Islet precursor cell (in vitro differentiated cells): ENCODE measurements at places on chromosomes 12 and 14.
A peak's percentile ranks its signal among the peaks of the same experiment; 100 is the strongest.

DNA sequence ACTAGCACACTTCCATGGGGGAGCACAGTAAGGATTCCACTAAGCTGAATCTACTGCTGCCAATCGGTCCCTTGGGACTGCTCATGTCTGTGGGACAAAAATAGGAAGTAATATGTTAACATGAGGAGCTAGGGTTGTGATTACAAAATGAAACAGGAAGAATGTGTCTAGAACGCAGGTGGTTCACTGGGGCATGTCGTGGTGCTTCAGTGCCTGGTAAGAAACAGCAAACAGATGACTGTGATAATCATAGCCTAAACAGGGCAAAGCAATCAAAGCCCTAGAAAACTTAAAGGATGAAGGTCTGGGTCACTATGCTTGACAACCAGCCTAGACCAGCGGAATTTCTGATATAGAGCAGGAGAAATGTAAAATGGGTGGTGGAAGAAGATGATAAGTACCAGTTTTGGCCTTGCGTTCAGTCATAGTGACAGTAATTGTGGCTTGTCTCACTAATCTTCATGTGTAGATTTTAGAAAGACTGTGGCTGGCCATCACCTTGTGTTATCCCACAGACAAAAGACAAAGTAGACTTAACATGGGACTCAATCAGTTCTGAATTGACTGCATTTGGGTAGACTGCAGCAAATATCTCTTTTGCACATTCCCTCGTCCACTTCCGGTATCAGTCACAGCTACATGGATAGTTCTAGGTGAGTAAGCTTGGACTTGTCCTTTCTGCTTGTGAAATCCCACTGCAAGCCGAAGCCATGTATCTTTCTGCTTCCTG is 51.4 kb downstream of the WASHC3 start:
- DNase-seq = no peak

- DNase-seq = peak; percentile 81
Observed at GRCh38 chr12:4135919-4136605, 137.5 kb upstream of the CCND2 start.

- DNase-seq = no peak
Observed at GRCh38 chr14:63654346-63654745, 12.7 kb upstream of the WDR89 start.

- DNase-seq = no peak
Observed at GRCh38 chr12:103827911-103828391, 13.1 kb downstream of the NT5DC3 start.

- DNase-seq = no peak
Observed at GRCh38 chr12:12387501-12387900, 30.6 kb downstream of the BORCS5 start.

DNA sequence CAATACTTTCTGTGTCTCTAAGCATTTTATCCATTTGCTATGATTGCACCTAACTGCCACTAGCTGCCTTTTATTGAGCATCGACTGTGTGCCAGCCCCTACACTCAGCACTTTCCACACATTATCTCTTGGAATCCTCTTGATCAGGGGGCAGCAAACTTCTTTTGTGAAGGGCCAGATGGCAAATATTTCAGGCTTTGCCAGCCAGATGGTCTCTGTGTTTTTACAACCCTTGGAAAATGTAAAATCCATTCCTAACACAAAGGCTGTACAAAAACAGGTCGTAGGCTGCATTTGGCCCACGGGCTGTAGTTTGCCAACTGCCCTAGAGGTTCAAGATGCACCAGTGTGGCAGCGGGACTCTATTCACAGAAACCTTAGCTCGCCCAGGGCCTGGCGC is 19.5 kb downstream of the FOXN4 start:
- no peak for DNase-seq

- no peak for DNase-seq
Observed at GRCh38 chr14:20516921-20517320, 11.6 kb downstream of the RNASE10 start.

- no peak for DNase-seq
Observed at GRCh38 chr14:77204907-77205306, 23.3 kb downstream of the TMEM63C start.

GRCh38 chr14:54730156-54730961 is 163.4 kb downstream of the SAMD4A start:
- DNase-seq = no peak

DNA sequence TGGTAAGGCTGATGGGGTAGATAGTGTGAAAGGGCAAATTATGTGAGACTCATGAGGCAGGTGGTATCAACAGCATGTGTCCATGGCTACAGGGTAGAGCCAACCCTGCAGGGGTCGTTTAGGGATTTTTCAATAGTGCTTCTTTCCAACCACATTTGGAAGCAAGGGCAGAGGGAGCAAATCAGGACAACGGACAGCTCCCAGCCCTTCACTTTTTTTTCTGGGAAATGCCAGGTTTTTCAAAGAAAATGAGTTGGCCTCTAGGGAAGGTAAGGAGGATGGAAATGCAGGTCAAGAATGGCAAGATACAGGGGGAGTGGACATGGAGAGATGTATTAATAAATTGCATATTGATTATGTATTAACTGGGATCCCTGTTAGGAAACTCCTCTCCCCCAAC is 4.9 kb upstream of the CMA1 start:
- peak; percentile 62 for DNase-seq

DNA sequence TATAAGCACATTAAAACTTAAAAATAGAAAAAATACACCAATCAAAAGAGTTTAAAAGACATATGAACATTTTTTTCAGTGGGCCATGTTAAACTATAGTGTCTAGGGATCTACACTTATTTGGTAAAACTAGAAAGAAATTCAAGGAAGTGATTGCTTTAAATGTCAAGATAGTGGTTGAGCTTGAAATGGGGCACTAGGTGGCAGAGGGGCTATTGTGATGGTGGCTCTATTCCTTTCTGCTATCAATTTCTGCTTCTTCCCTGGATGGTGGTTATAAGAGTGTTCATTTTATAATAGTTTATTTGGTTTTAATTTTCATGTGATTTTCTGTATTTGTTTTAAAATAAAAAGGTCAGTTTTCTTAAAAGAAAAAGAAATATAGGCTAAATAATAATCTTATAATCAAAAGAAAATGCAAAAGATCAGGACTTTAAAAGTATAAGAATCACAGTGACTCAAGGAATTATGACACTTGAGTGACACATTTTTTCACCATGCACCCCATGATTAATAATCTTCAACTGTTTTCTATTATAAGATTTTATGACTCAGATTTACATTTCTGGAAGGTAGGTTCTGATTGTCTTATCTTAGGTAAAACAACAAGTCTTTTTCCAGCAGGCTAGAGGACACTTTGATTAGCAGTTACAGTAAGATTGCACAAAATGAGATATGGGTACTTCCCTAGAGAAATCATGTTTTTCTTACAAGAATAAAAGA is 137.5 kb downstream of the FSCB start:
- no peak for DNase-seq

DNA sequence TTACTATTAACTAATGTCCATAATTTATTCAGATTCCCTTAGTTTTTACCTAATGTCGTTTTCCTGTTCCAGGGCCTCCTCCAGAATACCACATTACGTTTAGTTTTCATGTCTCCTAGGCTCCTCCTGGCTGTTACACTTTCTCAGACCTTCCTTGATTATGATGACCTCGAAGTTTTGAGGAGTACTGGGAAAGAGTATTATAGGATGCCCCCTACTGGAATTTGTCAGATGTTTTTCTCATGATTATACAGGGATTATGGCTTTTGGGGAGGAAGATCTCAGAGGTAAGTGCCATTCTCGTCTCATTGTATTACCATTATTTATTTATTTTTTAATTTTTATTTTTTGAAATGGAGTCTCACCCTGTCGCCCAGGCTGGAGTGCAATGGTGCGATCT is 17.7 kb upstream of the C1S start:
- DNase-seq = no peak

DNA sequence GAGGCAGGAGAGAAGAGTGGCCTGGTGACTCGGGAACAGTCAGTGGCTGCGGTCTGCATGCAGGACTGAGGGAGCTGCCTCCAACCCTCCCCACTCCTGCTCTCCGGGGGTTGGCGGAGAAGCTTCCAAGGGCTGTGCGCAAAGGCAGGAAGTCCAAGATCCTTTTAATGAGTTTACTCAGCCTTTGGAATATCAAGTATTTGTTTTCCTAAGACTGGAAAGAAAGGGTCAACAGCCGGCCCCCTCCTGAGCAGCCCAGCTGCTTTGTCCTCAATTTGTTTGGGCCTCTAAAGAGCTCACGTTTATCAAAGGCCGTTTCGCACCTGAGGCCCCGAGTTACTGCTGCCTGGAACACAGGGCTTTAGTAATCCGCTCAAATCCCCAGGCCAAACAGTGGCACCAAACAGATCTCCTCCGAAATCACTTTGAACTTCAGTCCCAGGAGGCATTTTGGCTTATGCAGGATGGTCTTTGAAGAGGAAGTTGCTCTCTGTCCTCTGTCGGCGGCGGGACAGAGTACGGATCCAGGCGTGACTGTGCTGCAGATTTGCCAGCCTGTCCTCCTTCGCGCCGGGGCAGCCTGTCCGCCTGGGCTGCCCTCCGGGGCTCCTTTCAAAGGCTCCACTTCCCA is 117.2 kb upstream of the FZD10 start:
- peak; percentile 88 for DNase-seq

GRCh38 chr14:67963960-67964812 is 144.6 kb downstream of the RAD51B start:
- no peak for DNase-seq

DNA sequence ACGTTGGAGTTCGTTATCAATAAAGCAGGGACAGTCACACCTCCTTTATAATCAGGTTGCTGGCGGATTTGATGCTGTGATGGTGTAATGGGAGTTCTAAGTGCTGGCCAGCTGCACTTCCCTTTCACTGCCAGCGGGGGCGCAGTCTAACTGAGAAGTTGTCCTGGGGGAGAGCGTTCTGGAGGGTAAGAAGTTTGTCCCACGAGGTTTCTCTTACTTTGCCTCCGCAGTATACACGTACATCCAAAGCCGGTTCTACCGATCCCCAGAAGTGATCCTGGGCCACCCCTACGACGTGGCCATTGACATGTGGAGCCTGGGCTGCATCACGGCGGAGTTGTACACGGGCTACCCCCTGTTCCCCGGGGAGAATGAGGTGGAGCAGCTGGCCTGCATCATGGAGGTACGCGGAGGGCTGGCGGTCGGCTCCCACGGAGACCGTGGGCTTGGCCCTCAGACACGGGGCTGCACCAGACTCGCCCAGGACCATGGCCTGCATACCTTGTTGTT is 42.7 kb downstream of the DYRK4 start:
- DNase-seq = peak; percentile 90

GRCh38 chr14:71354142-71354541 is 446.9 kb downstream of the PCNX1 start:
- no peak for DNase-seq

DNA sequence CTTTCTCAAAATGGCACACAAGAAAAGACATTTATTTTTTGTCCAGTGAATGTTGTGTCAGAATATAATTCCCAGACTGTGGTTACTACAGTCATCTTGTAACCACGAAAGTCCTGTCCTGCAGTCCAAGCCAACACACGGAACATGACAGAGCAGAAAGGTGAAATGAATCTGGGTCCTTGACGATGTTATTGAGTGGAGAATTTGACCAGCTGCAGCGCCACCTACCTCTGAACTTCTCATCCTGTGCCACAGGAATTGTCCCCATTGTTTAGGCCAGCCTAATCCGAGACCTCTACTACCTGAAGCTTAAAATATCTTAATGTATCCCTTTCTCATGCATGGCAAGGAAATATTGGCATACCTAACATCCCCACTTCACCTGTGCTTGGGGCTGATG is 64.1 kb upstream of the OTX2 start:
- DNase-seq = no peak

GRCh38 chr12:53805791-53806190 is 54.0 kb upstream of the CISTR start:
- DNase-seq = no peak

- no peak for DNase-seq
Observed at GRCh38 chr12:27282754-27283153, 38.7 kb downstream of the STK38L start.

DNA sequence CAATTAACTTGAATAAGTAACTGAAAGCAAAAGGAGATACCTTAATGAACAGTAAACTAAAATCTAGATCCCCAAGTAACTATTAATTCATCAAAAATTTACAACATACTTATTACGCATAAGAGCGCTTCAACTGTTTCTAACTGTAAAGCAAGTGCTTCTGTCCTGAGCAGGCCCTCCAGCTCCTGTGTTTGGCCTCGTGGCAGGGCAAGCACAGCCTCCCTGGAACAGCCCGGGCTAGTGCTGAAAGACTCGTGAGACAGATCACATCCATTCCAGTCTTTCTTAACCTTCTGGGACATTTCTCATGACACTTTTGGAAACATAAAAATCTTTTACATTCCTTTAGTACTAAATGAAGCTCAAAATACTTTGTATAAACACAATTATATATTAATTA is 178.8 kb upstream of the ABCD2 start:
- DNase-seq = no peak

DNA sequence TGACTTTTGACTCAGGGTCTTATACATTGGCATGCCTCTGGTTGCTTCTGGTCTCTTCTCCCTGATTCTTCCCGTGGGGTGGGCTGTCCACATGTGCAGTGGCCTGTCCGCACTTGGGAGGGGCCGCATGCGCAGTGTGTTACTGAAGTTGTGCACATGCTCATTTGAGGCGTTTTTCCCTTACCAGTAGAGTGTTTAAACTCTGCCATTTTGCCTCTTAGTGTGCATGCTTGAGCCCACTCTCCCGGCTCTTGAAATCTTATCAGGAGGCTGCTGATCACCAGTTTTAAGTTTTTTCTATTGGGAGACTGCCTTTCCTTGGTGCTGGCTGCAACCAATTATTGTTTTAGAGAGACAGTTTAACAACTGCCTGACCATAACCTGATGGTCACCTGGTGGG is 32.1 kb upstream of the HECTD1 start:
- no peak for DNase-seq

DNA sequence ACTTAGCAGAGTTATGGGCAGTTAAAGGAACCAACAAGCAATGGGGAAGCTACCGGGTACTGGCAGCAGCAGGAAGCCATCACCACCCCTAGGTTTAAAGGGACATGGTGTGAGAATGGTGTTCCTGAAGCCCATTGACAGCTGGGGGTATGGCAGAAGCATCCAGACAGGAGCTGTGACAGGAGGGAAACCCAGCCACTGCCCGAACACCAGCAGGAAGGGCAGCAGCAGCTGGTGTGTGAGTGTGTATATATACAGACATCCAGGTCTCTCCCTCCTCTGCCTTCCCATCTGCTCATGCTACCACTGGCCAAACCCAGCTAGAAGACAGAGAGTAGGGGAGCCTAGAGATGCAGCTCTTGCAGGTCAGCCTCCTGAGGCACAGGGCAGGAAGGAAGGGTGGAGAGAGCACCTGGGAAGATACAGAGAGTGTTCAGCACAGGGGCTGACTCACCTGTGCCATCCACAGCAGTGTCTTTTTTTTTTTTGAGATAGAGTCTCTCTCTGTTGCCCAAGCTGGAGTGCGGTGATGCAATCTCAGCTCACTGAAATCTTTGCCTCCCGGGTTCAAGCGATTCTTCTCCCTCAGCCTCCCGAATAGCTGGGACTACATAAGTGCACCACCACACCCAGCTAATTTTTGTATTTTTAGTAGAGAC is 9.2 kb upstream of the ADCK1 start:
- no peak for DNase-seq
